ENCODE measurements at places on chromosomes 6 and 20.

DNA sequence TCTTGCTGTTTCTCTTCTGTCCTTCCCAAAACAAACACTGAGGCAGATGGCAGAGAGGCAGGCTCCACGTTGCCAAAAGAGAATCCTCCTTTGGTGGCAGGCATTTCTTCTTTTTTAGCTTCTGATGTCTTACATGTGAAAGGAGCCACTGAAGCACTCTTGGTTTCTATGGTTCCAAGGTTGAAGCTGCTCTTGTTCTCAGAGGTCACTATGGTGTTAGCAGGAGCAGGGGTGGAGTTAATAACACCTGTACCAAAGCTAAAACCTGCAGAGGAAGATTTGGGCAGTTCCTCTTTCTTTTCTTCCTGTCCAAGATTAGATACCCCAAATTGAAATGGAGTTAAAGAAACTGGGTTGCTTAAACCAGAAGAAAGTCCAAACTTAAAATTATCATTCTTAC lies 28.8 kb downstream of the FAM8A1 start:
- no peak for DNase-seq

DNA sequence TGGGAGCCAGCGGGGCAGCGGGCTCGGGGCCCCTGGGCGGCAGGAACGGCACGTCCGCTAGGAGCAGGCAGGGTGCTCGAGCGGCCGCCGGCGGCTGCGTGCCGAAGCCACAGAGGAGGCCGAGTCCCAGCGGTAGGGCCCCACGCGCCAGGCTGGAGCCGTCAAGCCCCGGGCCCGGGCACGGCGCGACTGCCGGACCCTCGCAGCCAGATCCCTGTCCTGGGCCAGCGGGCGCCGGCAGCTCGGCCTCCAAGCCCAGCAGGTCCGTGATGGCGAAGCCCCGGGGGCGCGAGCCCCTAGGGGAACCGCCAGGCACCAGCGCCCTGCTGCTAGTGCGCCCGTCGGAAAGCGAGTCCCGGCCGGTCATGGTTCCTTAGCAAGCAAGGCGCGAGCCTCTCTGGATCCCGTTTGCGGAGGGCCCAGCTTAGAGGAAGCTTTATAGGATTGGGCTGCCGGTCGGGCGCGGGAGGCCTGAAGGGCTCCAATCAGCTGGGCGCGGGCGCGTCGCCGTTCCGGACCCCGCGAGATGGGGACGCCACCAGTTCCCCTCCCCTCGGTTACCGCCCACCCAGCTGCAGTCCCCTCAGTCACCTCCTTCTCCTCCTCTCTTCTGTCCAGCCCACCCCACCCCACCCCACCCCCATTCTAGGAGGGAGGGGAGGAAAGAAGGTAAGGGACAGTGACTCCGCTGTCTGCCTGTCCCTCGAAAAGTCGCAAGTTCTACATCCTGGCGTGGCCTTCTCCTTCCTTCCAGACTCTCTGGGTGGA lies at the start of gene VSX1:
TSS of gene VSX1 (minus strand) at position 412 of the 768 bp plus-strand sequence. CDS start at position 367, 45 bp downstream.
- DNase-seq, result no peak

DNA sequence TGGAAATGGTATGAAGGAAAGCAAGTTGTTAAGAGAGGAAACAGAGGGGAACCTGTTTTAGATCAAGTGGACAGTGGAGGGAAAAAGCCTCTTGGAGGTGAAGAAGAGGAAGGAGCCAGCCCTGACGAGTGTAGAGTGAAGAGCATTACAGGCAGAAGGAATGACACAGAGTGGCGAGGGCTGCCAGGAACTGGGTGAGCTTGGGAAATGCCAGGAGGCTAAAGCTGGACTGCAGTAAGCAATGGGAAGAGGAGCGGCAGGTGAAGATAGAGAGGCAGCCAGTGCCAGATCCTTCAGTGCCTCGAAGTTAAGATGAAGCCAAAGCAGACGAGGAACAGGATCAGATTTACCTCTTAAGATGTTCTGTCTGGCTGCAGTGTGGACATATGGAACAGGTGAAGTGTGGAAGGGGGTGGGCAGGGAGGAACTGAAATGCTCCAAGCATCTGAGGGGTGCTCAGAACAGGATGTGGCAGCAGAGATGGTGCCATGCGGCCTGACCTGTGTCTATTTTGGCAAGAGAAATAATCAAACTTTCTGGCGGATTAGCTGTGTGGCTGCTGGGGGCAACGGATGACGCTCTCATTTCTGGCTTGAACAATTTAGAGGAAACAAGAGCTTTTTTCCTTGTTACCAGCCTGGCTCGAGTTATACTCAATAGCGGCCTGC lies 748.4 kb downstream of the PTPRT start:
- DNase-seq, result no peak

DNA sequence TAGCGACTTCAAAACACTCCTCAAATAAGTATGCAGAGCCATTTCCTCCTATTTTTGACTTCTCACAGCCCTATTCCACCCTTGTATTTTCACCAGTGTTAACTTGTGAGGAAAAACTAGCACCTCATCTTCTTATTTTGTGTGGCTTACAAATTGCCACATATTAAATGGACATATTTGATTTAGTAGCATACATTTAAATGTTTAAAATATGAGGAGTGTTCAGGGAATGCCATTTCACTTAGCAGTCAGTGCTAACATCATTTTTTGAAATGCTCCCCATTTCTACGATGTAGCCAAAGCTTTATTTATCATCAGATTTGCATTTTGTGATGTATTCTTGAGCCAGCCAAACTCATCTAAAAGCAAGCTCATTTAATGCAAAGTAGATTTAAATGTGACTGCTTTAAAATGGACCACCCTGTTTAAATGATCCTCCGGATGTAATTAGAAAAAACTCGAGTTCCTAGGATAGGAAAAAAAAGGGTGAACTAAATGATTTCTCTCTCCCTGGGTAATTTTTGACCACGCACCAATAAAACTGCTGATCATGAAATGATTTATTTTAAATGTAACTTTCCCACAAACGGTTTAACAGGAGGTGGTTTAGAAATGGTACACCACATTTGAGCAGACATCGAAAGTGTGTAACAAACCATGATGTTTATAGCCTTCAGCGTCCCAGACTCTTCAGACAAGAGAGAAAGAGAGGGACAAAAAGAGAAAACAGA lies 172.6 kb downstream of the CD83 start:
- DNase-seq, result no peak

DNA sequence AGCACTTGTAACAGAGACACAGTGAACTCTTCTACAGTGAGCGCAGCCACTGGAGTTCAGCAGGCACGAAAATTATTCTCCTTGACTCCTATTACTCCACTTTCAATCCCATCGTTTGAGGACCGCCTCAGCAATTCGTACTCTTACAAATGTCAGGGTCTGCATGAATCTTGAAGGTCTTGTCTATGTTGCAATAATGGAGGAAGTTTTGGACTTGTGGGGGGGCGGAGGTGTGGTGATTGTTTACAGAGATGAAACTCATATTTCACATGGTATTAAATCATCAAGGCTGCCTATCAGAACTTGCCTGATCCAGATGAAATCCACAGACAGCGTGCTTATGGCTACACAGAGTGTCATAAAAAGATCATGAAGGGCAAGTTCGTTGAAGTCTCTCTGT lies 42.0 kb downstream of the SLC2A12 start:
- no peak for DNase-seq

GRCh38 chr6:35048031-35048613 lies 93.0 kb downstream of the TCP11 start:
- no peak for DNase-seq

DNA sequence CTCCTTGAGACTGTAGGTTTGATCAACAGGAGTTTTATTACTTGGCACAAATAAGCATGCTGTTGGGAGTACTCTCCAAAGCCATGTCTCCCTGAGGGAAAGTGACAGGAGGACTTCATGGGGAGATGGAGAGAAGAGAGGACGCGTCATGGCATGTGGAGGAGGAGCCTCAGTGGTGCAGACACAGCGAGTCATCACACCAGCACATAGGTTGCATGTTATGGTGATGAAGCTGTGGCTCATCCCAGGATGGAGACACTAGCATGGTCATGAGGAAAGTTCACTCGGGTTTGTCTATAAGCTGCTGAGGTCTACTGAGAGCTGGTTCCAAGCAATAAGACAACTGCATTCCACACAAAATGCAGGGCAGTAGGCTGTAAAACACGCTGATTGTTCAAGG lies 13.2 kb upstream of the SSTR4 start:
- DNase-seq, result no peak

DNA sequence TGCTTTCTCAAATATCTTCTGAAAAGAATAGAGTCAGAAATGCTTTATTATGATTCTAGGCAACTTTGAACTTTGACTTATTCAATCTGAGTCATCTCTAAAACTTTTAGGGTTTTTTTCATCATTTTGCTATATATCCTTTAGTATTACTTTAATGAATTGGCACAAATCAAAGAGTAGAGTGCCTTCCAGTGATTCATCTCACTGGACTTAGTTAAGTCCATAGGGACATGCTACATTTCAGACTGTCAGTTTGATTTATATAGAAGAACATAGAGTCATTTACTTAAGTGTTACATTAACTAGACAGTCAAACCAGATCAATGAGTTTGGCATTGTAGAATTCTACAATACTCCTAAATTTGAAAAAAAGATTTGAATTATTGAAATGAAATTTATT lies 1235.7 kb upstream of the MAP3K7 start:
- DNase-seq, result no peak

- DNase-seq, result peak; percentile 65
Measured at GRCh38 chr6:144215402-144215931, 65.2 kb downstream of the STX11 start.

GRCh38 chr20:52532674-52533073 lies 341.1 kb upstream of the ZFP64 start:
- no peak for DNase-seq

GRCh38 chr6:74066168-74066871 lies 370.3 kb downstream of the CD109 start:
- no peak for DNase-seq

- no peak for DNase-seq
Measured at GRCh38 chr6:110520209-110520965, 44.0 kb upstream of the SLC22A16 start.

DNA sequence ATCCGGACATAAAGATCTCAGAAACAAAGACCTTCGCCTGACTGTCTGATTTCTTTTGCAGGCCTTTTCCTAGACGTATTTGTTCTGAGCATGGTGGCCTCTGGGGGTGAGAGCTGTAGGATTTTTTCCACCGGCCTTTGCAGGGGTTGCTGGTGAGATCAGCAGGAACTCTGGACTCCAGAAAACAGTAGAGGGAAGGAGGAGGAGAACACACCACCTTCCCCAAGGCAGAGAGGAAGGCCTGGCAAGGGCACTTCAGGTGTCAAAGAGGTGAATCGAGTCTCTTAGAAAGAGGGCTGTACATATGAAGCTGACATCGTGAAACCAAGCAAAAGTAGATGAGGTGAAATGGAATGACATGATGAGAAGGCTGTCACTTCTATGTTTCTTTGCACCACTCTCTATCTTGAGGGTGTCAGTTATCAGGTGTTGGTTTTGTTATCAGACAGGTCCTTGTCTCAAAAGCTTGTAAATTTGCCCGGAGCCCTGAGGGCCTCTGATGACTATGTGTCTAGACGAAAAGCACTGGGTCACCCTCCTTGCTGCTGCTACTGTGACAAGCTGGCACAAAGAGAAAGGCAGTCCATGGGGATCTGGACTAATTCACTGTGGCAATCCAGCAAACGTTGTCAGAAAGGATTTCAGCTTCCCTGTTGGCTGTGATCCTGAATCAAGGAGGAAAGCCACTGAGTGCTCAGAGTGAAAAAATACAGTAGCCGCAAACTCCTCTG lies 91.3 kb upstream of the MAP3K7 start:
- DNase-seq, result no peak

- DNase-seq, result no peak
Measured at GRCh38 chr20:34875642-34876405, 588 bp upstream of the ACSS2 start.

GRCh38 chr20:52172392-52173047 lies 19.1 kb downstream of the ZFP64 start:
- no peak for DNase-seq

- no peak for DNase-seq
Measured at GRCh38 chr20:12762725-12763124, 246.0 kb upstream of the SPTLC3 start.

DNA sequence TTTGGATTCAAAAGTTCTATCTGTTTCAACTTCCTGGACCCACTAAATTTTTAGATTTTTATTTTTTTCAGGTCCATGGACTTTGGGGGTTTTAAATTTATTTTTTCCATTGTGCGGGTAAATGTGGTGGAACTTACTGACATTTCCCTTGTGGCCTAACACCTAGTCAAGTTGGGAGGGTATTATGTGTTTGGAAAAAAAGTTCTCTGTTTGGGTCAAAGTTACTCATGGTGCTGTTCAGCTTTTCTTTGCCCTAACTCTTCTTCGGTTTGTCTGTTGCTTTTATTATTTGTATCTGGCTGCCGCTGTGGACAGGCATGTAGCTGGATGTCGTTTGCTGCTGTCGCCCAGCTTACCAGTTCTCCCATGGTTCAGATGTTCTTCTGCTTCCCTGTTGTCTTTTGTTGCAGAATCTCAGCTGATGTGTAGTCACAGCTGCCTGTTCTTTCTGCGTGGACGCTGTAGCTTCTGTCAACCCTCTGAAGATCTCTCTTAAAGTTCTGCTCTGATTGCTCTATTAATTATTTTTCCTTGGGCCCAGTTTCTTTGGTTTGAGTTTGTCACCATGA lies 7.9 kb downstream of the IGF2R start:
- no peak for DNase-seq
